ENCODE measurements at places on chromosomes 4 and X.

GRCh38 chrX:134202561-134202960, 34.4 kb upstream of the CCDC160 start:
- no peak for DNase-seq

DNA sequence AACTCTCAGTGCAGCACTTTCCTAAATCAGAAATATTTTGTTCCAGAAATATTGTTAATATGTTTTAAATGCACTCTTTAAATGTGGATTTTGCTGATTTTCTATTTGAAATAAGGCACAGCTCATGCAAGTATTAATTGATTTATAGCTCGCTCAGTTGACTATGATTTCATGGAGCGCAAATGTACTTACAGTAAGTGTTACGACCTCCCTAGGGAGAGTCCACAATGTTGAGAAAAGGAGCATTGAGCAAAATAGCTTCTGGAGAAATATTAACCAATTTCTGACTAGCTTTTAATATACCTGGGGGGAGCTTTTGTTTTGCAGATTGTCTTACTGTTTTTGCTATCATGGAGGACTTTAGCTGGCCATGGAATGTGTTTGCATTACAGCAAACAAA, 1687.5 kb downstream of the STIM2 start:
- DNase-seq, result no peak

GRCh38 chr4:152785639-152786615, 6.2 kb downstream of the ARFIP1 start:
- no peak for DNase-seq

GRCh38 chrX:10157543-10157942, 768 bp downstream of the CLCN4 start:
- DNase-seq, result no peak

DNA sequence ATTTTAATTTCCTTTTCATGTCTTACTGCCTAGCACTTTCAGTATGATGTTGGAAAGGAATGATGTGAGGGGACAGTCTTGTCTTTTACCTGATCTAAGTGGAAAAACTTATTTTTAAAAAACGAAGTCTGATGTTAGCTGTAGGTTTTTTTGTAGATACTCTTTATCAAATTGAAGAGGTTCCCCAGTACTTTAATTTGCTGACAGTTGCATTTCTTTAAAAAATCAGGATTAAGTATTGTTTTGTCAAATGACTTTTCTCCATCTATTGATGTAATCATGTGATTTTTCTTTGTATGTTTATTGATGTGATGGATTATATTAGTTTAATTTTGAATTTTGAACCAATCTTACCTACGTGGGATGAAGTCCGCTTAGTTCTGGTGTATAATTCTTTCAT, 568.4 kb upstream of the AGA start:
- DNase-seq, result no peak

DNA sequence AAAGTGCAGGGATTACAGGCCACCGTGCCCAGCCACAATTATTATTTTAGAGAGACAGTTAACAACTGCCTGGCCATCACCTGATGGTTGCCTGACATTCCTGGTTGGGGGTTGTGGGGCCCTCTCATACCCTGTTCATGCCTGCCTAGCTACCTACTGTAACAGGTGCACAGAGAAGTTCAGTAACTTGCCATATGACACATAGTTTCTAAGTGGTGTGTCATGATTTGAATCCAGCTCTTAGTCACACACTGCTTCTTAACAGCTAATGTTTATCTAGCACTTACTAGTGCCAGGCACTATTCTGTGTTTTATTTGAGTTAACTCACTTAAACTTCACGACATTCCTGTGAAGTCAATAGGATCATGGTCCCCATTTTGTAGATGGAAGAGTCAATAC, 122.7 kb upstream of the JADE1 start:
- no peak for DNase-seq

GRCh38 chr4:187504974-187505797, 490.4 kb upstream of the ZFP42 start:
- no peak for DNase-seq
